ENCODE measurements at places on chromosomes 16 and 17.

GRCh38 chr17:82282239-82283207 is 9.0 kb upstream of the CSNK1D start:
- DNase-seq: no peak

DNA sequence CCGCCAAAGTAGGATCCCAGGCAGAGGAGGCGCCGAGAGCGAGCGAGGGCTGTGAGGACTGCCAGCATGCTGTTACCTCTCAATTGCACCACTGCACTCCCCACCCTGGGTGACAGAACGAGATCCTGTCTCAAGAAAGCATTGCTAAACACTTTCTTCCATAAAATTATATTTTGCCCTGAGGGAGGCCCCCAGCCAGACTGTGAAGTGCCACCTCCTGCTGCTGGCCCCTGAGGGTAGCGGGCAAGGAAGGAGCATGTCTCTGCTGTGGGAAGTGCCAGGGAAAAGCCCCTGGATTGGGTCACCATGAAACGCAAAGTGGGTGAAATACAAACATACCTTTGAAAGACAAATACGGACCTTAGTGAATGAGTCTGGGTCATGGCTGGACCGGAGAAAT is 78.0 kb upstream of the AMZ2 start:
- DNase-seq: no peak

GRCh38 chr16:88713568-88714419 is 7.5 kb downstream of the CTU2 start:
- no peak for DNase-seq

GRCh38 chr16:85544668-85545067 is 68.5 kb upstream of the GSE1 start:
- DNase-seq: no peak

DNA sequence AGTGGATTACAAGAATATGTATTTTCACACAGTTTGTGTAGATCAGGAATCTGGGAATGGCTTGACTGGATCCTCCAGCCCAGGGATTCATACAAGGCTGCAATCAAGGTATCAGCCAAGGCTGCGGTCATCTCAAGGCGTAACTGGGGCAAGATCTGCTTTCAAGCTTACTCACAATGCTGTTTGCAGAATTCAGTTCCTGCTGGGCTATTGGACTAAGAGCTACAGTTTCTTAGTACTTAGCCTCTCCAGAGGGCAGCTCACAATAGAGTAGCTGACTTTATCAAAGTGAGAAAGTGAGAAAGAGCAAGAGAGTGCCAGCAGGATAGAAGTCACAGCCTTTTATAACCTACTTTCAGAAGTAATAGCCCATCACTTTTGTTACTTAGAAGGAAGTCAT is 211.0 kb downstream of the MAP2K6 start:
- no peak for DNase-seq

- DNase-seq: no peak
These were observed 761 bp downstream of the NOL3 start for GRCh38 chr16:67170949-67171649.

DNA sequence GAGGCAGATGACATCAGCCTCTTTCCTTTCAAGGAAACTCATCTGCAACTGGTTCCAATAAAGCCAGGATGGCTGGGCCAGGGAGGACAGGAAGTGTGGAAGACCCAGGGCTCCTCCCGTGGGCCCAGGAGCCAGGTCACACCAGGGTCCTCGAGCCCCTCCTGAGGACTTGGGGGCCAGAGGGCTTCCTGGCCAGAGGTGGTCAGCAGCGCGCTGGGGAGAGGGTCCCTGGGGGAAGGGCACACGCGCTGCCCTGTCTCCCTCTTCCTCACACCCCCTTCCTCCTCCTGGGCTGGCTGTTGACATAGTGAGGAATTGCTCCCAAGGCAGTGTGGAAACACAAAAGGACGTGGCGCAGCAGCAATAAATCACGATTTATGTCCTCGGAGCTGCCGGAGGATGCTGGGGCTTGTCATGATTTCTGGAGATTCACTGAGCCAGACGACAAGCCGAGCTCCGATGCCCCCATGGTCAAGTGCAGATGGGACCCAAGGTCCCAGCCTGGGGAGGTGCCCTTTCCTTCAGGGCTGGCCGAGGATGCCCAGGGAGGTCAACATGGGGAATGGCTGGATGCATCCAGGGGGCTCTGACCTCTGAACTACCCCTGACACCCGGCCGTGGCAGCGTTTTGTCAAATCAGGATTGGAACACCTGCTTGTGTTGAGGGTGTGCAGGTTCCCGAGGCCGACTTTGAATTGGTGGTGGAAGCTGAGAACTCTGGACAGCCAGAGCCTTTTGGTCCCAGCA is 152.6 kb downstream of the IRF8 start:
- DNase-seq: no peak

- DNase-seq: no peak
These were observed 47.5 kb upstream of the GSG1L start for GRCh38 chr16:28110977-28111376.

DNA sequence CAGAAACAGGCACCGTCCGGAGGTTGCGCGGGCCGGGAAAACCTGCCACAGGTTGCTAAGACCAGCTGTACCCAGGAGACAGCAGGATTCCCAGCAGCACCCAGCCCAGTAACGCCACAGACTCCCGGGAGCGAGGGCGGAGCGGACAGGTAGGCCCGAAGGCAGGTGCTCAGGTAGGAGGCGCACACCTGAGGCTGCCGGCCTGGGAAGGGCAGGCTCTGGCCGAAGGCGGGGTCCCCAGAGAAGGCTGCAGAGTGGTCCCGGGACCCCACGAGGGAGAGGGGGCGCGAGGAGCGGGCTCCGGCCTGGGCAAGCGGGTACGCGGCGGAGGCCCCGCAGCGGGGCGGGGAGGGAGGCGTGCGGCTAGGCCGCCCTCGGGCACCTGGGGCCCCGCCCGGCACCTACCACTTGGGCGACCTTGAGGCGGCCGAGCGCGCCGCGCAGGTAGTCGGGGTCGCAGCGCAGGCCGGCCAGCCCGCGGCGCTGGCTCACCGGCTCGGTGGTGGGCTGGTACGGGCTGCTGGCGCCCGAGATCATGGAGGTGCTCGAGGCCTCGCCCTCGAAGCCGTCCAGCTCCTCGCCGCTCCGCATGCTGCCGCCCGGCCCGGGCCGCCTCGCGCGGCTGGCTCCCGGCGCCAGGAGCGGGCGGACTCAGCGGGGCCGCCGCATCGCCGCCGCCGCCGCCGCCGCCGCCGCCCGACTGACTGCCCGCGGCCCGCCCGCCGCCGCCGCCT is 441 bp downstream of the CMTM4 start:
- no peak for DNase-seq

DNA sequence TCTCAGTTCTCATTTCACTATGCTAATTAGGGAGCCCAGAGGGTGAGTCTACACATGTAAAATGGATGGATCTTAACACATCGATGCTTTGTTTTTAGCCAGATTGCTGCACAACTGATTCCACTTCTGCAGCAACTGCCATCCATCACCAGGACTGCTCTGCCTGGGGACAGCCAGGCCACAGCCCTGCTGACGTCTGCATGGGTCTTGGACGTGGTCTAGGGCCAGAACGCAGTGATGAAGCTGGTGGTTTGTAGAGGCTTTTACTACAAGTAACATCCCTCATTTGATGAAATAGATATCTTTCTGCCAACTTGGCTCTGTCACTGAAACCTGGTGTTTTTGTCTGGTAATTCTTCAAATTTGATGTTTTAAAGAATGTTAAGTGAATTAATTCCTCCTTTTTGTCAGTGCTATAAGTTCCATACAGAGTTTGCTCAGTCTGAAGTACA is 50.6 kb downstream of the MARCHF10 start:
- DNase-seq: no peak

- DNase-seq: no peak
These were observed 11.9 kb downstream of the TBX2 start for GRCh38 chr17:61411261-61412142.

DNA sequence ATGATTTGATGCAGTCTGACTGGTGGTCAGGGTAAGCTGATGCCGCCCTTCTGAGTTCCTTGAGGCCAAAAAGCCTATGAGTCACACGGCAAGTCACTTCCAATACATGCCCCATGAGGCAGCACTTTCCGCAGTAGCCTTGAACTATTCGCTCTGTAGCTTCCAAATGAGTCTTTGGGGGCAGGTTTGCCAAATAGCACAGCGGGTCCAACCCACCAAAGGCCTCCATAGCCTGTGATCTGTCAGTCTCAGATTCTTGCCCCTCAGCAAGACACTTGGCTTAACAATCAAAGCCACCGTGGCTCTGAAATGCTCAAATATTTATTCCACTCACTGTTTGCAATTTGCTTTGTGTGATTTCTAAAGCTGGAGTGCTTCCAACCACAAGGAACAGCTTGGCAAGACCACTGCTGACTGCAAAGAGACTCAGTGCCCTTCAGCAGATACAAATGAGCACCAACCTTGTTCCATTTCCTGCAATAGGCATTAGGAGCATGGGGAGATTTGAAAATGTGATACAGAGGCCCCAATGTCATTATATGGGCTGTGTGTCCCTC is 45.4 kb downstream of the CLEC19A start:
- no peak for DNase-seq

DNA sequence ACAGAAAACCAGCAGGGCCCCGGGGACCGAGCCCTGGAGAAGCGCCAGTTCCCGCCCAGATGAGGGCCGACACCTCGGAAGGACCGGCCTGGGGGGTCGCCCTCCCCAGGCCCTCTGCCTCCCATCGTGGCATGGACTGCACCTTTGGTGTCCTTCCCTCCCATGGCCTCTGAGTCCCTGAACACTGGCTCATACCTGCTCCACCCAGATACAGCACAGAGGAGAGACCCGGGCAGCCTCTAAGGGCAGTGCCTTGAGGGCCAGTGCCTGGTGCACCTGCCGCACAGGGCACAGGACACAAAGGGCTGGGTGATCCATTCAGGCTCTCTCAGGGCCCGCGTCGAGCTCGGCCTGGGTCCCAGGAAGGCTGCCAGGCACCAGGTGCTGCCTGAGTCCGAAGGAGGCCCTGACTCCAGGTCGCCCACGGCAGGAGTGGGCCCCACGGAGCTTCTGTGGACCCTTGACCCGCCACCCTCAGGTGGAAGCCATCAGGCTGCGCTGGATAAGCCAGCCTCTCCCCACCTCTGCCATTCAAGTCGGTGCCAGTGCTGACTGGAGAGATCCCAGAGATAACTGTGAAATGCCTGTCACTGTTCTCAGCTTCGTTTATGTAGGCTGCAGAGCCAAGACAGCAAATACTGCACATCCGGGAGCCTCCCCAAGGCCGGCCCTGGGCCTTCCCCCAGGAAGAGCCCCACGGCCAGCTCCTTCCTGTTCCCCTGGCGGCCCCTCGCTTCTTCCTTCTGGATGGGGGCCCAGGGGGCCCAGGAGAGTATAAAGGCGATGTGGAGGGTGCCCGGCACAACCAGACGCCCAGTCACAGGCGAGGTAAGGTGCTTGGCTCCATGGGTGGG is at the start of gene ZG16B:
ZG16B (plus strand) TSS at position 803 of the 854 bp plus-strand sequence. CDS start 139 bp downstream, outside the sequence.
- DNase-seq: no peak

- DNase-seq: no peak
These were observed 19.4 kb downstream of the SLC47A1 start for GRCh38 chr17:19553036-19553435.

GRCh38 chr16:26220894-26221293 is 529.1 kb downstream of the HS3ST4 start:
- DNase-seq: no peak

GRCh38 chr17:66985338-66986237 is 21.1 kb downstream of the CACNG4 start:
- DNase-seq: no peak

DNA sequence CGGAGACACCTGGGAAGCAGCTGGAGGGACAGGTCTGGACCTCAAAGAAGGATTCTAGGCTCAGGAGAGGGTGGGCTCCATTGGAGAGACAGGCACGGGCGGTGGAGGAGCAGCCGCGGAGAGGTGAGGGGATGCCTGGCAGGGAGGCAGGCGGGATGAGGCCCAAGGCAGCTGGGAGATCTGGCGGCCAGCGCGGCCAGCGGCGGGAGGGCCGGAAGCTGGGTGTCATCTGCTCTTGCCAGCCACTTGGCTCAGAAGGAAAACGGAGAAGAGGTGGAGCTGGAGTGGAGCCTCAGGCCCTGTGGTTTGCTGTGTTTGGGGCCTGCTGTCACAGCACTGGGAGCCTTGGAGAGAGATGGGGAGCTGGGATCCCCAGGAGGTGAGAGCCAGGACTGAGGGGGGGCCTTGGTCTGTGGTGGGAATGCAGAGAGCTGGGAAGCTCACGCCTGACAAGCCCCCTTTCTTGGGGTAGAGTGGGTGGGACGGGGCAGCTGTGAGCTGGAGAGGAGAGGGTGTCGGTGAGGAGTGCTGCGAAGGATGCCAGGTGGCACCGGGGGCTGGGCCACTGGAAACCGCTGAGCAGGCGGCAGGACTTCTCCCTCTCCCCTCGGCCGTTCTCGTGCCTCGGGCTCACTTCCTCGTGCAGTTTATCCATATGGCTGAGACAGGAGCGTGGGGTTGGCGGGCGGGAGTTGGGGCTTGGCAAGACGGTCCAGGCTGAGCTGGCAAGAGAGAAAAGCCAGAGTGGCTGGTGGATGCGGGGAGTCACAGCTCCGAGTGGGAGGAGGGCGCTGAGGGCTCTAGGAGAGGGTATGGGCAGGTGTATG is 8.0 kb downstream of the TBC1D24 start:
- no peak for DNase-seq

GRCh38 chr17:48928876-48929811 is 15.5 kb downstream of the SNF8 start:
- no peak for DNase-seq

DNA sequence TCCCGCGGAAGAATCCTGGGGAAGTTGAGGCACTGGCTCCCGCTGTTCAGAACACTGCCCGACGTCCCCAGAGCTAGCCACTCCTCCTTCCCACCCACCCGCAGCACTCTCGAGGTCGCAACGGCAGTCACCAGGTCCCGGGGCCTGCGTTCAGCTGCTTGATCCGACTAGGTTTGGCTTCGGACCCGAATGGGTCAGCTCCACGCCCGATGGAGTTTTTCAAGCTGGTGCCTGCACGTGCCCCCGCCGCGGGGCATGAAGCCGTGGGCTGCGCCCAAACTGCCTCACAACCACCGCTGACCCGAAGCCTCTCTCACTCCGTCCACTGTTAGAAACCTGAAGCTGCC is 12.4 kb upstream of the ODF4 start:
- DNase-seq: no peak

DNA sequence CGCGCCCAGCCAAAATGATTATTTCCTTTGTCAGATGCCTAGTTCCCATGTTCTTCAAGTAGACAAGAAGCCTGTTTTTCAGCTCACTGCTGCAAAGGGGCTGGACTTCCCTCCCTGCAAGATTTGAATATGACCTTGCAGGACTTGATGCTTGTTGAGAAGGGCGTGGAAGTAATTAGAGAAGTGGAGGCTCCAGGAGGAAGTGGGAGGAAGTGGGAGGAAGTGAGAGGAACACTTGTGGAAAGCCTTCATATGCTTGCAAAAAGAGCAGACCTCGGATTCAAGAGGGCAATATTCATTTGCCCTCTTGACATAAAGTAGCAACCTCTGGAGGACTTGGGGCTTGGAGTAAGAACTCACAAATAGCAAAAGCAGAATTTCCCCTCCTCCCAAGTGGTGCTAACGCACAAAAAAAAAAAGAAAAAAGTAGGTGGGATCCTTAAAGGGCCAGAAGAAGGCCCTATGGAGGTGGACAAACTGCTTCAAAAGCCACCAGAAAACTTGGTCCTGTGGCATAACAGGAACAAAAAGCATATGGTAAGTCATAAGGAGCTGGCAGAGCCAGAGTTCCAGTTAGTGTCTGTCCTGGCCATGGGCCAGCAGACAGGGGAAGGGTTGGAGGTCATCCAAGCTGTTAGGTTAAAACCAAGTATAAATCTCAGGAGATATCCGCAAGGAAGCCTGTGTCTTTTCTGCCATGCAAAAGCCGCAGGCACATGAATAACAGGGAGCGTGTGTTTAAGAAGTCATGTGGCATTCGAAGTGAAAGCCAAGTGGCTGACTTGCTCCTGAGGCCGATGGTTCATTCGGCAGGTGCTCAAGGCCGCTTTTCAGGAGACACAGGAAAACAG is 20.6 kb upstream of the PRKAR1A start:
- DNase-seq: no peak

- no peak for DNase-seq
These were observed 141.3 kb upstream of the CDH8 start for GRCh38 chr16:62177351-62178203.

- DNase-seq: no peak
These were observed 61.2 kb downstream of the MPHOSPH6 start for GRCh38 chr16:82108774-82109173.

Data from amniotic stem cell (primary cell).